ENCODE measurements at places on chromosomes 7 and 10. TPM values are rescaled to one million over a fixed set of nuclear protein-coding genes. Genes with fewer than 3 reads are reported as not detected.

The ADGRA1 gene
- not detected for total RNA-seq

GRCh38 chr10:19097151-19097550 is 48.5 kb downstream of the MALRD1 start:
- H3K4me3 ChIP-seq = no peak overlapping the region
- no peak for DNase-seq
- H3K36me3 ChIP-seq = no peaks in the 10 kb centered on the region
- no peaks in the 10 kb centered on the region for H3K4me1 ChIP-seq
- no peak overlapping the region for H3K27ac ChIP-seq

DNA sequence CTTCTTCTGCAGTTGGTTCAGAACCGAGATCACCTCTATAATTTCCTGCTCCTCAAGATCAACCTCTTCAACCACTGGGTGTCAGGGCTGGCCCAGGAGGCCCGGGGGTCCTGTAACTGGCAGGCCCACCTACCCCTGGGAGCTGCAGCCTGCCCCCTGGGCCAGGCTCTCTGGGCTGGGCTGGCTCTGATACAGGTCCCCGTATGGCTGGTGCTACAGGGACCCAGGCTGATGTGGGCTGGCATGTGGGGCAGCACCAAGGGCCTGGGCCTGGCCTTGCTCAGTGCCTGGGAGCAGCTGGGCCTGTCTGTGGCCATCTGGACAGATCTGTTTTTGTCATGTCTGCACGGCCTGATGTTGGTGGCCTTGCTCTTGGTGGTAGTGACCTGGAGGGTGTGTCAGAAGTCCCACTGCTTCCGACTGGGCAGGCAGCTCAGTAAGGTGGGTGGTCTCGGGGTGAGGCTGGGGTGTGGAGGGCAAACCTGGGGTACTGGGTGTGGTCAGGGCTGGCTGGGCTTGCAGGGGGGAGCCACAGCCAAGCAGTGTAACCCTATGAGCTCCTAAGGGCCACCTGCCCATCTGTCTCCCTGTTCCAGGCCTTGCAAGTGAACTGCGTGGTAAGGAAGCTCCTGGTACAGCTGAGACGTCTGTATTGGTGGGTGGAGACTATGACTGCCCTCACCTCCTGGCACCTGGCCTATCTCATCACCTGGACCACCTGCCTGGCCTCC is 4.2 kb downstream of the TMEM270 start:
- H3K27ac ChIP-seq = no peak overlapping the region
- H3K27me3 ChIP-seq = no peaks in the 10 kb centered on the region
- no peak for DNase-seq
- no peak overlapping the region for H3K4me3 ChIP-seq

- no peaks in the 10 kb centered on the region for H3K4me1 ChIP-seq
- H3K27me3 ChIP-seq = no peaks in the 10 kb centered on the region
- no peak for DNase-seq
- no peak overlapping the region for H3K27ac ChIP-seq
- no peaks in the 10 kb centered on the region for H3K36me3 ChIP-seq
Observed at GRCh38 chr10:46308666-46309450, 22.1 kb downstream of the ANTXRL start.

The HGF gene
- total RNA-seq = 1.4 TPM

DNA sequence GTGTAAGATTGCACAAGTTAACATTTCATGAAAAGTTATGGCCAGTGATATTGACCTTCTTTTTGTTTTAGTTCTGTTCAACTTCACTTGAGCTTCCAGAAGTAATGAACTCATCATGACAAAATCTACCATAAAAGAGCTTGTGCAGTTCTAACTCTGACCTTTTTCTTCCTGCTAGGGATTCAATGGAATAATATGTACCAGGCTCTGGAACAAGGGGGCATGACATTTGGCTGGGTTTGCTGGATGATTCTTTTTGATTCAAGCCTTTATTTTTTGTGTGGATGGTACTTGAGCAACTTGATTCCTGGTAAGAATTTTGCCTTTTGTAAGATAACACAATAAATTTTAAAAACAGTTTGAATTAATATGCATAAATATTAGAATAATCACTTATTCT is 205.0 kb downstream of the ABCA13 start:
- no peak overlapping the region for H3K4me3 ChIP-seq
- H3K4me1 ChIP-seq = no peaks in the 10 kb centered on the region
- no peaks in the 10 kb centered on the region for H3K27me3 ChIP-seq
- DNase-seq = no peak
- no peak overlapping the region for H3K27ac ChIP-seq

- no peaks in the 10 kb centered on the region for H3K36me3 ChIP-seq
- peaks cover 44% of the 10 kb centered on the region for H3K4me1 ChIP-seq
- no peak for DNase-seq
- H3K4me3 ChIP-seq = peak within 1 kb of the TSS; percentile 74
- peak within 1 kb of the TSS; percentile 86 for H3K27ac ChIP-seq
- H3K27me3 ChIP-seq = no peaks in the 10 kb centered on the region
Observed at GRCh38 chr10:132537684-132538001, at the start of gene INPP5A. TSS of gene INPP5A (plus strand) at chr10:132537787. CDS start at chr10:132538097, 310 bp downstream.

The UNCX gene
- not detected for total RNA-seq

The WEE2 gene
- not detected for total RNA-seq

DNA sequence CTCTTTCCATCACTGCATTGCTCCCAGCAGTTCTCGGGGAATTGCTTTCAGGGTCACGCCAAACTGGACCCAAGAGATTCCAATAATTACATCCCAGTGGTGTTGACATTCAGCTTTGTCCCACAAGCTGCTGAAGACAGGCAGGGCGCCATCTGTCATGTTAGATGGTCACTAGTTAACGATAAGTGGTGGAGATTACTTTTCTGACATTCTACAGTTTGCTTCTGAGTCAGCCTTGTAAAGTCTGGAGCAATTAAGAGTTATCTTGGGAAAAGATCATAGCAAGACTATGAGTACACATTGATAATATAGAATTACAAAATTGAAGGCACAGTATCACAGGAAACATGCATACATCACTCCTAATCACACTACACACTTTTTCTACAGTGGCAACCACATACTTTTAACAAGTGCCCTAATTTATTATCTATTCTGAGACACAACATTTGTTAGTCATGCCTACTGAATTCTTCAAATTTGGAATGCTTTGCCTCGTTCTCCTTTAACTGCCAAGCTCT is 41.9 kb downstream of the SEMA3C start:
- H3K4me1 ChIP-seq = no peaks in the 10 kb centered on the region
- H3K27ac ChIP-seq = no peak overlapping the region
- no peak for DNase-seq
- no peak overlapping the region for H3K4me3 ChIP-seq

GRCh38 chr7:2358968-2359527 is 4.4 kb downstream of the EIF3B start:
- H3K4me1 ChIP-seq = peaks cover 19% of the 10 kb centered on the region
- DNase-seq = no peak
- H3K27me3 ChIP-seq = no peaks in the 10 kb centered on the region

DNA sequence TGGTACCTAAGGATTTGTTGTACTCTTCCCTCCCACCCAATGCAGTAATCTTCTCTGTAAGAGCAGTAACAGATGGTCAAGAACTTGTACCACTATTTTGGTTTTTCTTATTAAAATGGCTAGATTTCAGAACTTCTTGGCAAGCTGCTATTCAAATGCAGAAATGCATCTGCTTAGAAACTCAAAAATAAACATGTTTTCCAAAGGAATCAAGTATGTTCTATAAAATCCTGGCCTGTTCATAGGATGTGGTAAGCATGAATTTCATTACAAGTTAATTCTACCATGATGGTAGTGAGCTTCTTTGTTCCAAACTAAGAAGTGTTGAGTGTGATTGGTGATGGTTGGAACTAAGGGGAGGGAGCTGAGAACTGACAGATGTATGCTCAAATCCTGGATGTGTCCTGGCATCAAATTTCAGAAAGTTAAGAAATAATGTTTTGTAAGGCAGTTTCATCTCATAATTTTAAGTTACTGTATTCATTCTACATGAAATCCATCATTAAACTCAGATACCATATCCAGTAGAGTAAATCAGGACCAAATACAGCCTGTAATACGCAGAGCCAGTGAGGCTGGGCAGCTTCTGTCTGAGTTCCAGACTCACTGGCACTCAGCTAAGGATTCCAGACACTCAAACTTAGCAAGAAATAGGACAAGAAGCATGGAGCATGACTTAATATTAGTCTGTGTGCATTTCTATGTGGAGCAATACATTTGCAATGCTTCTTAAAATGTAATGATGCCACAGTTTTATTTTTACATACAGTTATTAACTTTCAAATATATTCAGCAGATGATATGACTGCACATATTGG is 119.6 kb downstream of the TES start:
- H3K27me3 ChIP-seq = no peaks in the 10 kb centered on the region
- H3K4me3 ChIP-seq = no peak overlapping the region
- no peak overlapping the region for H3K27ac ChIP-seq
- no peak for DNase-seq
- H3K4me1 ChIP-seq = no peaks in the 10 kb centered on the region
- H3K36me3 ChIP-seq = no peaks in the 10 kb centered on the region

DNA sequence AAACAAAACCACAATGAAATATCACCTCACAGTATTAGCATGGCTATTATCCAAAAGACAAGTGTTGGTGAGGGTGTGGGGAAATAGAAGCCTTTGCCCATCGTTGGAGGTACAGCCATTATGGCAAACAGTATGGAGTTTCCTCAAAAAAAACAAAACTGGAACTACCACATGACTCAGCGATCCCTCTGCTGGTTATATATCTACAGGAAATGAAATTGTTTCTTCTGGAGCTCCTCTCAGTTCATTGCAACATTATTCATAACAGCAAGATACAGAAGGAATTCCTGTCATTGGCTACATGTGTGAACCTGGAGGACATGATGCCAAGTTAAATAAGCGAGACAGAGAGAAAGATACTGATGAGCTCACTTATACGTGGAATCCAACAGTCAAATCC is 2.4 kb upstream of the UBE3C start:
- DNase-seq = peak; percentile 2
- no peak overlapping the region for H3K27ac ChIP-seq

- H3K27ac ChIP-seq = no peak overlapping the region
- H3K4me1 ChIP-seq = no peaks in the 10 kb centered on the region
- H3K36me3 ChIP-seq = no peaks in the 10 kb centered on the region
Observed at GRCh38 chr10:122475591-122476332, 14.4 kb downstream of the HTRA1 start.

GRCh38 chr7:98252425-98253054 is 508 bp upstream of the TECPR1 start:
- peak overlapping the region; percentile 83 for H3K27ac ChIP-seq
- peaks cover 38% of the 10 kb centered on the region for H3K4me1 ChIP-seq
- H3K4me3 ChIP-seq = peak overlapping the region; percentile 91
- no peak for DNase-seq
- no peaks in the 10 kb centered on the region for H3K27me3 ChIP-seq
- peaks cover 33% of the 10 kb centered on the region for H3K36me3 ChIP-seq

The DRGX gene
- not detected for total RNA-seq

- no peak overlapping the region for H3K27ac ChIP-seq
- H3K36me3 ChIP-seq = no peaks in the 10 kb centered on the region
- no peak overlapping the region for H3K4me3 ChIP-seq
- no peaks in the 10 kb centered on the region for H3K4me1 ChIP-seq
Observed at GRCh38 chr10:132366499-132366898, 30.5 kb upstream of the PWWP2B start.

- H3K36me3 ChIP-seq = no peaks in the 10 kb centered on the region
- H3K27ac ChIP-seq = no peak overlapping the region
- no peak for DNase-seq
- H3K27me3 ChIP-seq = no peaks in the 10 kb centered on the region
- no peak overlapping the region for H3K4me3 ChIP-seq
Observed at GRCh38 chr7:28483908-28484605, 71.7 kb downstream of the CREB5 start.

- no peaks in the 10 kb centered on the region for H3K36me3 ChIP-seq
- peaks cover 31% of the 10 kb centered on the region for H3K4me1 ChIP-seq
- DNase-seq = no peak
- H3K4me3 ChIP-seq = peak overlapping the region; percentile 34
Observed at GRCh38 chr10:5563321-5563961, 38.7 kb downstream of the CALML3 start.

The UCMA gene
- total RNA-seq = not detected

The GPRIN2 gene
- not detected for total RNA-seq

DNA sequence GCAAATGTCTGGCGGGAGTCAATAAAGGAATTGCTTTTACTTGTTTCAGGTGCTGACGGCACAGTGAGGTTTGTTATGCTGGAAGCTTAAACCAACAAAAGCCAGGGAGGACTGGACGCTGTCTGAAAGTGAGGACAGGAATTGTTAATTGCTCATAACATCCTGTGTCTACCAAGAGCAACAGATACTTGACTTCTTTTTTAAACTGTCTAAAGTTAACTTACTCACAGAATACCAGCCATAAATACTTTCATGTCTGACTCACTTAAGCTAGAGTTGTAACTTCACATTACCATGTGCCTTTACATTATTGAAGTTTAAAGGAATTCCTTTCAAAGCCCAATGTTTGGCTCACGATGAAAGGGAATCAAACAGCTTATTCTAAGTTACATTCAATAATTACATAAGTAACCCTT is 252.7 kb upstream of the SHH start:
- H3K27ac ChIP-seq = no peak overlapping the region
- DNase-seq = no peak
- H3K27me3 ChIP-seq = no peaks in the 10 kb centered on the region
- H3K36me3 ChIP-seq = no peaks in the 10 kb centered on the region
- H3K4me1 ChIP-seq = no peaks in the 10 kb centered on the region
- no peak overlapping the region for H3K4me3 ChIP-seq

GRCh38 chr7:92057375-92057774 is 76.9 kb downstream of the CYP51A1 start:
- no peaks in the 10 kb centered on the region for H3K27me3 ChIP-seq
- DNase-seq = no peak
- no peak overlapping the region for H3K4me3 ChIP-seq
- H3K27ac ChIP-seq = no peak overlapping the region
- peaks cover 8% of the 10 kb centered on the region for H3K36me3 ChIP-seq

DNA sequence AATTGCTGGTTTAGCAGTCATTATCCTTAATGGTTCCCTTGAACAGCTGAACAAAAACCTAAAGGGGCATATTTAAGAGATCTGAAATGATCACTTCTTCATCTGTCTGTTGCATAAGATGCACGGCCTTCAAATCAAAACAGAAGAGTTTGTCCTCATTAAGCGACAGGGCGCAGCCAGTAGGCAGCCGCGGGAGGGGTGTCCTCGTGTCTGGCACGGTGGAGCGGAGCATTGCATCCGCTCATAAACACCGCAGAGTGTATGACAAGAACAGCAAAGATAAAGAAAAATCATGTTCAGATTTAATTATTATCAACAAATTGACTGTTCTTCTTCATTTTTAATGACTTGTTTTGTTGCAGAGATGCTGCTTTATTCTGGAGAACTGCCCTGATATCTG is 255.6 kb upstream of the ADARB2 start:
- H3K27ac ChIP-seq = no peak overlapping the region
- no peaks in the 10 kb centered on the region for H3K36me3 ChIP-seq
- no peak overlapping the region for H3K4me3 ChIP-seq
- no peak for DNase-seq
- no peaks in the 10 kb centered on the region for H3K27me3 ChIP-seq
- H3K4me1 ChIP-seq = no peaks in the 10 kb centered on the region

The TMEM176B gene
- total RNA-seq = not detected

The SORBS1 gene
- total RNA-seq = 0.79 TPM

DNA sequence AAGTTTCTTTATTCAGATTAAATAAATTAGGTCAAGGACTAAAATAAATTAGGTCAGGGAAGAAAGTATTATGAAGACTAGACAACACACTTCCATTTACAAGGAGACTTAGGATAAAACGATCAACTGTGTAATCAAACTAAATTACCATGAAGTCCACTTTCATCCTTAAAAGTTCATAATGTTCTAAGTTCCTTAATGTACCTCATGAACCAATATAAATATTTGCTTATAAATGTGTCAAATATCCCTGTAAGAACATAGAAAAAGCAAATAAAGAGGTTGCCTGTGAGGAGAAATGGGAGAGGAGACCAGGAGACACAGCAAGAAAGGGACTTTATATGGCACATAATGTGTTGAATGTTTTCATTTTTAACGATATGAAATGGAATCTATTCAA is 345.6 kb downstream of the PARD3 start:
- H3K4me3 ChIP-seq = no peak overlapping the region
- no peaks in the 10 kb centered on the region for H3K27me3 ChIP-seq
- DNase-seq = no peak
- H3K27ac ChIP-seq = no peak overlapping the region
